ENCODE measurements at places on chromosomes 13 and 19.

- DNase-seq, result no peak
These were observed 657 bp downstream of the ZNF550 start for GRCh38 chr19:57559008-57559403.

DNA sequence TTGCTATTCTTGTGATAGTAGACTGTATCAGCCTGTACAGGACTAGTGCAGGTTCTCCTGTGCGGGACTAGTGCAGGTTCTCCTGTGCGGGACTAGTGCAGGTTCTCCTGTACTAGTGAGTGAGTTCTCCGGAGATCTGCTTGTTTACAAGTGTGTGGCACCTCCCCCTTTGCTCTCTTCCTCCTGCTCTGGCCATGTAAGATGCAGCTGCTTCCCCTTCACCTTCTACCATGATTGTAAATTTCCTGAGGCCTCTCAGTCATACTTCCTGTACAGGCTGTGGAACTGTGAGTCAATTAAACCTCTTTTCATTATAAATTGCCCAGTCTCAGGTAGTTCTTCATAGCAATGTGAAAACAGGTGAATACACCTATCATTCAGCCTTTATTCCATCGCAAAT lies 289.6 kb downstream of the TEX29 start:
- DNase-seq, result no peak

- DNase-seq, result no peak
These were observed 124.2 kb downstream of the CACNA1A start for GRCh38 chr19:13381827-13382632.

GRCh38 chr13:101868585-101869469 lies 416.4 kb downstream of the ITGBL1 start:
- no peak for DNase-seq

DNA sequence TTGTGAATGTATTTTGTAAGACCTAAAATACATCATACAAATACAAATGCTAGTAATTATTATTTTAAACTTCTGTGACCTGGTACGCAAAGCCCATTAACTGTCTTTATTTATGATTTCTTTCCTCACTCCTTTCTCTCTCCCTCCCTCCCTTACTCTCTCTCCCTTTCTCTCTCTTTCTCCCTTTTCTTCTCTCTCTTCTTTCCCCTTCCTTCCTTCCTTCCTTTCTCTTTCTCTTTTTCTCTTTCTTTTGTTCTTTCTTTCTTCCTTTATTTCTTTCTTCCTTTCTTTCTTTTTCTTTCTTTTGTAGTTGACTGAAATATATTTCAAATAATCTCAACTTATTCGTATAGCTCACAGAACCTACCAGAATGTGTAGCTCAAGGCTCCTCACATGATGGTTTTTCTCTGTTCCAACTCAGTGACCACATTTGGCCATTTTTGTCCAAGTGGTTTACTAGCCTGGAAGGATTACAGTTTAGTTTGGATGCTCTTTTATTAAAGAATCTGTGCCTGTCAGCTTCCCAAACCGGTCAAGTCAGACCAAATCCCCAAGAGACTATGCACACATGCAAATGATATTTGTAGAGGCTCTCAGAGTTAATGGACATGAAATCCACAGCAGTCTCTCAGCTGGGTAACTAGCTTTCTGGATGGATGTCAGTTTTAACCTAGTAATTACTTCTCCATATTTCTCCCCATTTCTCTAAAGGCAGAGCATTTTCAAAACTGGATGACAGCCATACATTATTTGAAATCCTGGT lies 71.7 kb downstream of the POSTN start:
- no peak for DNase-seq

DNA sequence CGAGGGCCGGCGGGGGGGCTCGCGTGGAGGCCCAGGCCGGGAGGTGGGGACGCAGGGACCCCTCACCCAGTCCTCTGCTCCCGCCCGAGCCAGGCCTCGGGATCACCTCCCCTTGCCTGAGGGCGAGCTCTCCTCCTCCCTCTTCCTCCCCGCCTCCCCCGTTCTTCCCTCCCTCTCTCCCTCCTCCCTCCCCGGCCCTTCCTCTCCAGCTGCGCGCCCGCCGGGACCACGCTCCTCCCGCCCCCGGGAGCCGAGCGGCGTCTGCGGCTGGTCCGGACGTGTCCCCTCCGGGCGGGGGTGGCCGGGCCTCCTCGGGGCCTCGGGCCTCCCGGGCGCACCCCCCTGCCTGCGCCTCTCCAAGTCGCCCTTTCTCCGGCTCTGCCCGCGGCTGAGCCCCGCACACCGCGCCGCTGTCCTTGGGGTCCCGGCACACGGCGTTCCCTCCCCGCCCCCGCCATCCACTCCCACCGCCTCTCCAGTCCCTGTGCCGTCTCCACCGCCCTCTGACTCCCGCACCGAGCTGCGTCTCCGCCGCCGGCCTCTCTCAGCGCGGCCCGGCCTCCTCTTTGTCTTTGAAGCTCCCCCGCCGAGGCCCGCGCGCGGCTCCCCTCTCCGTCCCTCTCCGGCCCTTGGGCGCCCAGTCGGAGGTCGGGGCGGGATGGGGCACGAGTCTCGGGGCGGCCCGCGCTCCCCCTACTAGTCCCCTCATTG lies 5.7 kb downstream of the SOX1 start:
- DNase-seq, result no peak

- DNase-seq, result no peak
These were observed 76.6 kb downstream of the DGKH start for GRCh38 chr13:42125046-42125445.

GRCh38 chr19:52138278-52138982 lies 1.3 kb downstream of the ZNF616 start:
- DNase-seq, result no peak
